Activated CD8-positive, alpha-beta T cell treated with anti-CD3 and anti-CD28 coated beads, Interleukin-2, amount 10 ng/mL, durations not matched to agents 7 days and 5 days (primary cell): ENCODE measurements at places on chromosomes 5 and 9. TPM values are rescaled to one million over a fixed set of nuclear protein-coding genes. Genes with fewer than 3 reads are reported as not detected.

GRCh38 chr9:69905286-69905685, 84.7 kb downstream of the CFAP95 start:
- DNase-seq: no peak

- DNase-seq: no peak
Observed at GRCh38 chr5:126965061-126965475, 65.3 kb downstream of the MARCHF3 start.

DNA sequence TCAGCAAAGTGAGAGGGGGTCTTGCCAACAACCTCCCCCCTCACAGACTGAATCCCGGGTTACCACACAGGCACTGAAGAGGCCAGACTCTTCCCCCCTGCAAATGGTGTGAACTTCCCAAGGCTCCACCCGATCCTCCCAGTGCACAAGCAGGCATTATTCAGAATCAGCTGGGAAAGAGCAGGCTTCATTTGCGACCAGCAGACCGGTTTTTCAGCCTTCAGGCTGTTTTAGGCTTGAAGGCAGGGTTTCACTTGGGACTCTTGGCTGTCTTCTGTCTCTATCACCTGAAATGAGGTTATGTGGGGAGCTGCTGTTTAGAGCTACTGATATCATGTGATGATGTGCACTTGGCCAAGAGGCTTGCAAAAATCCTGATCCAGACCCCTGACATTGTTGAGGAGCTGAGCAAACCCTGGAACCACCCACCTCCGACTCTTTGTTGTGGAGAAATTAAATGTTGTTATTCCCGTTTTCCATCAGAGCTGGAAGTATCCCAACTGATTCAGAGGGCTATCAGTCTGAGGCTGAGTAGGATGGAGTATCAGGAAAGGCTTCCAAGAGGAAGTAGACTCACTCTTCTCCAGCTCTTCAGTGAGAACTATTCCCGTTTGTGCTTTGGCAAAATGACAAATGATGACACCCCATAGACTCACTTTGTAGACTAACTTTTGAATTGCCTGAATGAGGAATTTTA, 63.3 kb upstream of the ZFR start:
- no peak for DNase-seq

DNA sequence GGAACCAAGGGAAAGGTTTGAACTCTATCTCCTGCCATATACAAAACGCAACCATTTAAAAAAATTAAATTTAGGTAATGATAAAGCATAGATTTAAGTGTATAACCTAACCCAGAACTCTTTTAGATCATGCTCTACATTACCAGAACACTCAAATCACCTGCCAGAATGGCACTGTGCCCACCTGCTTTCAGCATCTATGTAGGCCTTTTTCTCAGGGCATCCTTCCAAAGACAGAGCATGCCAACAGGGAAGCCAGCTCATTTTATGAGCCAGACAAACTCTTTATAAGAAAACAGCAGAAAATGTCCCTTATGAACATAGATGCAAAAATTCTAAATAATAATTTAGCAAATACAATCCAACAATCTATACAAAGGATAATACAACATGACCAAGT, 47.9 kb upstream of the SMAD5 start:
- no peak for DNase-seq

DNA sequence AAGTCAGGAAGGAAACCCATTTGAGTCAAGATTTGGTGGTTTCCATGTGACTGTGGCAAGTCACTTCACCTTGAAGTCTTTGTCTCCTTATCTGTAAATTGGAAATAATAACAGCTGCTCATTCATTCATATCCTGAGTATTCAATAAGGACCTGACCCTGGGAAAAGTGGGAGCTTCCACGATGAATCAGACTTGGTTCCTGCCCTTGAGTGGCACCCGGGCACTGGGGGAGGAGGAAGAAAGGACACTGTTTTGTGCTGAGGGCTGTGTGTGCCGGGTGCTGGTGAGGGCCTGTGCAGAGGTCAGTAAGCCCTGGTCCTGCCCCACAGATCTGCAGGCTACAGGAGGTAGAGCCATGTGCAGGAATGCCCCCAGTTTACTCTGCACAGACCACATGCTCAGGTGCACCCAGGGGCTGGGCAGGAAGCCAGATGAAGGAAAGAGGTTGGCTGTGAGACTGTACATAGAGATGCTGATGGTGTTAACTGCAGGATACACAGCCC, 6.8 kb downstream of the NDST1 start:
- no peak for DNase-seq

DNA sequence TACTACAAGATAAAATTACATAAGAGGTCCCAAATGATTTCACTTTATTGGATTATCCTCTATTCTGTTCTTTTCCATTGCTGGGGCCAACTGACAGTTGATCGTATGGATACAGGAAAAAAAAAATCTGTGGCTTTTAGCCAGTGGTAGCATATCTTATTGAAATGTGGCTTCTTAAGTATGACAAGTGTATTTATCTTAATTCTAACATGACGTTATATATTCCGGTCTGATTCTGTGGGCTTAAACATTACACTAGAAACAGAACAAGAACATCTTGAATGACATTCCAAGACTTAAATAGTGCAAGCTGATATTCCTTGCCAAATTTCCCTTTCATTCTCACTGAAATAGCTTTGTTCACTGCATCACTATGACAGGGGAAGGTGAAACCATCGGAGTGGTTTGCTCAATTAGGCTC, 117.9 kb downstream of the INSYN2B start:
- no peak for DNase-seq

DMGDH gene
- total RNA-seq: not detected

GRCh38 chr9:20990867-20991266, 40.6 kb downstream of the HACD4 start:
- no peak for DNase-seq

PCDHGA1 gene
- not detected for total RNA-seq

PCDHA4 gene
- not detected for total RNA-seq

PPIC gene
- total RNA-seq: not detected

DNA sequence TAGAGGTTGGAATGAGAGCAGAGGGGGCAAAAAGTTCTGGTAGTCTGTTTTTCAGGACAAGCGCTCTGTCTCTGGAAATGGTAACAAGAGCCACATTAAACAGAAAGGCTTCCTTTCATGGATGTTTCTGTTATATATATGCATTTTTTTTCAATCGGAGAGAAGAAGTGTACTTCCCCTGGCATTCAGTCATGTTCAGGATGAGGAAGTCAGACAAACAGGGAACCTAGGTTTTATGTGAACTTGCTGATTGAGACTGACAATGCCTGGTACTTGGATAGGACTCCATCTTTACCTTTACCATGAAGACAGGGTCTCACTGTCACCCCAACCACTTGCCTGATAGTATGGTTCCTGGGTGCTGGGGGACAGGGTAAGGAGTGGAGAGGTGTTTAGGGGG, 30.1 kb upstream of the ZBED3 start:
- DNase-seq: no peak

ZFYVE16 gene
- 12.3 TPM for total RNA-seq

DNA sequence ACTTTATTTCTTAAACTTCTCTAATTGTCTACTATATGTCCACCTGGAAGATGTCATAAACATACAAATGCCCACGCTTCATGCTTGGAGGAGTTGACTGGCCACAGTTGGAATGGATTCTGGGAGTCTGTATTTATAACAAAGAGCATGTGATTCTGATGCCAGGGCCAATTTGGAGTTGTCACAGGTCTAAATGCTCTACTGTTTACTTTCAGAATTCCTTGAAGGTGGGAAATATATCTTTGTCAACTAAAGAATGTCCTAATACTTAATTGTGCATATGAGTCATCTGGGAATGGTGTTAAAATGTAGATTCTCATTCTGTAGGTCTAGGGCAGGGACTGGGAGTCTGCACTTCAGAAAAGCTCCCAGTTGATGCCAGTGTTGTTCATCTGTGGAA, 196.1 kb downstream of the ANXA1 start:
- no peak for DNase-seq

DNA sequence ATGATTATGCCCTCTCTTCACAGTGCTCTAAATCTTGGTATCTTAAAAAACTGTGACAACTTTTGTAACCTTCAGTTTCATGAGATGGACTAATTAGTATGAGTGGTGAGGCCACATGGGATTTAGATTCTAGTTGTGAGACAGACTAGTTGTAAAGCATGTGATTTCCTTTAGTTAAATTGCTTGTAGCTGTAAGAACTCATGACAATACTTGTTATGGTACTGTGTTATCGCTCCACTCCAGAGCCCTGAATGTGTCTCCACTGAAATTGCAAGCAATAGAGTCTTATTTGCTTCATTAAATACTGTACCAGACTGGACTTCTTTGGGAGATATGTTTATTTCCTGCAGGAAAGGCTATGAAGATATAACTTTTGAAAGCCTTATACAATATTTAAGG, 1198.3 kb upstream of the CDH6 start:
- DNase-seq: no peak

GRCh38 chr5:61734966-61735365, 402.9 kb downstream of the ZSWIM6 start:
- DNase-seq: no peak

- DNase-seq: no peak
Observed at GRCh38 chr9:85510830-85511504, 230.8 kb downstream of the AGTPBP1 start.

GRXCR2 gene
- total RNA-seq: not detected

CCDC187 gene
- not detected for total RNA-seq

- DNase-seq: no peak
Observed at GRCh38 chr5:124557761-124558160, 188.7 kb downstream of the ZNF608 start.

GRCh38 chr9:132127888-132128534, 33.8 kb upstream of the NTNG2 start:
- DNase-seq: no peak

- no peak for DNase-seq
Observed at GRCh38 chr9:35048511-35048910, 23.9 kb downstream of the VCP start.

IFNA4 gene
- not detected for total RNA-seq

DNA sequence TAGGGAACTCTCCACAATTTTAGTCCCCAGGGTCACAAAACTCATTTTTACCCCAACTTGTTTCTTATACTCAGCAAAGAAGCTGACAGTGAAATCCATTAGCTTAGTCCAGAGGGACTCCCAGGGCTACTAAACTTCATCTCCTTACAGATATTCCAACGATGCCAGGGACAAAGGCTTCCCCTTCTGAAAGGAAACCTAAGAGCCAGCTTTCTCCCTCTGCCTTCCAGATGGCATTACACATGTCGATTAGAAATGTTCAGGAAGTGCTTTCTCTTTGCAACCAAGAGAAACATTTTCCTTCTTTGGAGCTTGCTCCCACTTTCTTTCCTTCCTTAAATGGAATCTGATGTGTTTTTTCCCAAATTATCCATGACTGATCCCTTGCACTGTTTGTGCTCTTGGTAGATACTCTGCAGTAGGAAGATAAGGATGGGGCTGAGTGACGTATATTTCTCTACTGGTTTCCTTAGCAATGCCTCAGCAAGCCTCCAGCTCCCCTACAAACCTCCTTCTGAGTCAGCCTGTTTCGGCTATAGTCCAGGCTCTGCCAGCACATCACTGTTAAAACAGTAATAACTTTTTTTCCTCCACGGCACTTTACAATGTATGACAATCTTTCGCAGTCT, 43.0 kb upstream of the HTR4 start:
- DNase-seq: no peak

GRIA1 gene
- not detected for total RNA-seq

IL4 gene
- not detected for total RNA-seq

GRCh38 chr9:23702311-23702922, 123.6 kb downstream of the ELAVL2 start:
- no peak for DNase-seq

PPP6C gene
- total RNA-seq: 51.9 TPM

DNA sequence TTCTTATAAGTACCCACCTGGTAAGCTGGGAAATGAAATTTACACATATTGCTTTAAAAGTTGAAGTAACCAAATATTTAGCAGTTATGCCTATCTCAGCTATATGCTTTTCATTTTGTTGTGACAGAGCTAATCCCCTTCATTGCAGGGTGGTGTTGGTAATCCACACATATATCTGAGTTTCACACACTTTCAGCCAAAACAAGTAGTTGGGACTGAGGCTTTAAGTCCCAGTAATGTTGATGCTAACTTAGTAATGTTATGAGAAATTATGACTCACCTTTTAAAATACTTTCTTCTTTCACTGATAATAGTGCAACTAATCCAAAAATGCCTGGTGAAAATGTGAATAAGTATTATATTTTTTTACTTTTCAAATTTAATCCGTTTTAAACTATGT, 19.2 kb upstream of the RICTOR start:
- DNase-seq: no peak

NADK2 gene
- total RNA-seq: 11.0 TPM

SCGB3A2 gene
- total RNA-seq: not detected

DNA sequence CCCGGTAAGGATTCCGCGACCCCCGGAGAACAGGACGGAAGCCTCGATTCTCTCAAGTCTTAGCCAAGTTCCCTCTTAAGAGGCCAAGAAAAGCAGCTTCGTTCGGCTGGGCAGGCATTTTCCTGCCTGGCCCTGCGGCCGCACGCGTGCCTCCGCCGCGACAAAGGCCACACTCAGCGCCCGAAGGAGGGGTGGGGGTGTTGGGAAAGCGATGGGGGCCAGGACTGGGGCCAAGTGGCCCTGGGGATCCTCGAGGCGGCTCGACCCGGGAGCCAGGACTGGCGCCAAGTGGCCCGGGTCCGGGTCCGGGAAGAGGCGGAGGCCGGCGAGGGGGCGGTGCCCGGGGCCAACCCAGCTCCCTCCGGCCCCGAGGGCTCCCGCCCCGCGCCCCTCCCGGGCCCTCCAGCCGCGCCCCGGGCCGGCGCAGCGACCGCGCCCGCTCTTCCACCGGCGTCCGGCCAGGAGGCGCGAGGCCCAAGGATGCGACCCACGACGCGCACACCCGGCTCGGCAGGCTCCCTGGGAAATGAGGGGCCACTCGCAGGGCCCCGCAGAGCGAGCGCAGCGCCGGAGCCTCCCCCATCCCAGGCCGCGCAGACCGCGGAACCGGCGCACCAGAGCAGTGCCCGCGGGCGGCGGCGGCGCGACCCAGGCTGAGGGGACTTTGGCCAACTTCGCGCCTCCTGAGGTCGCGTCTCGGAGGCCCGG, 756 bp downstream of the VAV2 start:
- no peak for DNase-seq

DNA sequence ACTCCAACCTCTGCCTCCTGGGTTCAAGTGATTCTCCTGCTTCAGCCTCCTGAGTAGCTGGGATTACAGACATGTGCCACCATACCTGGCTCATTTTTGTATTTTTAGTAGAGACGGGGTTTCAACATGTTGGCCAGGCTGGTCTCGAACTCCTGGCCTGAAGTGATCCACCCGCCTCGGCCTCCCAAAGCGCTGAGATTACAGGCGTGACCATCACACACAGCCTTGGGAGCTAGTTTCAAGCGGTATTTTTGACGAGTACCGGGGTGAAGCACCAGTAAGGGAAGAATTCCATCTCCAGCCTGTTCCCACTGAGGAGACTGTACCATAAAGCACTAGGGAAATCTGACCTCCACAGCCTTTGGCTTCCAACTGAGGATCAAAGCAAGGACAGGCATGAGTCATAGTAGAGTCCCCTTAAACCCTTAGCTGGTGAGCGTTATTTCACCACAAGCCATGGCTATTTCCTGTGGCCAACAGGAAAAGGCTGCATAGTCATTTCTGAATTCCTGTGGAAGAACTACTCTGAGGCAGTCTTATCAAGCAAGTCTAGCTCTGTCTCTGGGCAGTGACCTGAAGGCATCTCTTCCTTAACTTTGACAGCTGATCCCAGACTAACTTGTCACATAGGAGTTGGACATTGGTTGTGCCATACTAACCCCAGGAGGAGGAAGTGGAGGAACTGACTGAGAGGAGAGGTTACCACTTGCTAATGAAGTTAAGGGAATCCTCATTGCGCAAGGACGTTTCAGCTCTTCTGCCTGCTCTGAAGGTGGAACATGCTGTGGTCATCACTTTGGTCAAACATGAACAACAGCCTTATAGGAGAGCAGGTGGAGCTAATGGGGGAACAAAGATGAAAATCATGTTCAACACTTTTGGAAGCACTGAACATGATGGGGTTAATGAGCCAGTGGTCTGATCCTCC, 85.8 kb upstream of the DMRT1 start:
- DNase-seq: peak; percentile 63
